ENCODE measurements at places on chromosomes 5 and 9. TPM values are rescaled to one million over a fixed set of nuclear protein-coding genes. Genes with fewer than 3 reads are reported as not detected.

- DNase-seq = no peak
Measured at GRCh38 chr9:133968428-133968827, 23.7 kb downstream of the VAV2 start.

- no peak for DNase-seq
Measured at GRCh38 chr5:78361631-78361993, 1.2 kb downstream of the SCAMP1 start.

- DNase-seq = no peak
Measured at GRCh38 chr9:113177251-113177650, 26.4 kb downstream of the SLC31A2 start.

Gene PCDHGA3
- total RNA-seq = 0.11 TPM

Gene GBGT1
- 7.4 TPM for total RNA-seq

Gene POLR3G
- 18.6 TPM for total RNA-seq

GRCh38 chr9:77935211-77935610, 96.4 kb downstream of the GNAQ start:
- no peak for DNase-seq

GRCh38 chr5:146794326-146795029, 84.1 kb downstream of the PPP2R2B start:
- no peak for DNase-seq

- no peak for DNase-seq
Measured at GRCh38 chr5:11026543-11026942, 265.5 kb upstream of the DAP start.

- DNase-seq = no peak
Measured at GRCh38 chr9:129109952-129110739, 447 bp downstream of the CRAT start.

GRCh38 chr5:37787742-37788141, 52.1 kb downstream of the GDNF start:
- no peak for DNase-seq

GRCh38 chr5:172670444-172670843, 29.4 kb downstream of the NEURL1B start:
- DNase-seq = no peak

DNA sequence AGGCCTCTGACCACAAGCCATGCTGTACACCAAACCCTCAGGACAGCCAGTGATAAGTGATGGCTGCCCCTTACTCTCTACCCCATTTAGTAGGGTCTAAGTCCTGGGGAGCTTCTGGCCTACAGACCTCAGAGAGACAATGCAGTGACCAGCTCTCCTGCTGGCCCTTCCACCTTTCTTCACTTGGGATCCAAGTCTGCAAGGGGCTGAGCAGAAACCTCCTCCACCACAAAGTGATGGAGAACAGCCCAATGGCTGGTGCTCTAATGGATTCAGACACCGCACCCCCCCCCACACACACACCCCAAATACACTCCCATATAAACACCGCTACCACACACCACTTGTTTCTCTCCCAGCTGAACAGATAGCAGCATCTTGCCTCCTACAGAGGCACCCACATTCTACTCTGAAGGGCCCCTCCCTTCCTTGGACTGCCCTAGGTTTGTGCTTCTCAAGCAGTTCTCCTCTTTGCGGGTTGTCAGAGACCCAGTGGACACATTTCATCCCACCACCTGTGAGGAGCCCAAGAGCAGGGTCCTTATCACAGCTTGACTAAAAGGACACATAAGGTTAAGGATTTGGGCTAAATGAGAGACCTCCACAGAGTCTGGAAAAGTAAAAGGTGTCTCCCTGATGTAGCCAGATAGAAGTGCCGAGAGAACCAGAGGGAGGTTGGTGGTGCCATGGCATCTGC, 1.3 kb upstream of the PDLIM4 start:
- no peak for DNase-seq

Gene PPP3R2
- not detected for total RNA-seq

DNA sequence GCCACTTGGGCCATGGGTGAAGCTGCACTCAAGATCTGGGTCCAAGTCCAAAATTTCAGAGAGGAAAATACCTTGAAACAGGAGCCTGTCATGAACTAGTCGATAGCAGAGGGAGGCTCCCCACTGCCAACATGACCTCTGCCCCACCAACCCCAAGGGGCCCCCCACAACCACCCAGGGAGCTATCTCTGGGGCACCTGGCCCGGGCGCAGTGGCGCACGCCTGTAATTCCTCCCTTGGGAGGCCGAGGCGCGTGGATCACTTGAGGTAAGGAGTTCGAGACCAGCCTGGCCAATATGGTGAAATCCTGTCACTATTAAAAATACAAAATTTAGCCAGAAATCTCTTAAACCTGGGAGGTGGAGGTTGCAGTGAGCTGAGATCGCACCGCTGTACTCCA, 20.1 kb upstream of the HMCN2 start:
- no peak for DNase-seq

GRCh38 chr5:87627363-87627762, 214.6 kb upstream of the CCNH start:
- DNase-seq = no peak

- no peak for DNase-seq
Measured at GRCh38 chr5:1765141-1765879, 34.3 kb downstream of the MRPL36 start.

DNA sequence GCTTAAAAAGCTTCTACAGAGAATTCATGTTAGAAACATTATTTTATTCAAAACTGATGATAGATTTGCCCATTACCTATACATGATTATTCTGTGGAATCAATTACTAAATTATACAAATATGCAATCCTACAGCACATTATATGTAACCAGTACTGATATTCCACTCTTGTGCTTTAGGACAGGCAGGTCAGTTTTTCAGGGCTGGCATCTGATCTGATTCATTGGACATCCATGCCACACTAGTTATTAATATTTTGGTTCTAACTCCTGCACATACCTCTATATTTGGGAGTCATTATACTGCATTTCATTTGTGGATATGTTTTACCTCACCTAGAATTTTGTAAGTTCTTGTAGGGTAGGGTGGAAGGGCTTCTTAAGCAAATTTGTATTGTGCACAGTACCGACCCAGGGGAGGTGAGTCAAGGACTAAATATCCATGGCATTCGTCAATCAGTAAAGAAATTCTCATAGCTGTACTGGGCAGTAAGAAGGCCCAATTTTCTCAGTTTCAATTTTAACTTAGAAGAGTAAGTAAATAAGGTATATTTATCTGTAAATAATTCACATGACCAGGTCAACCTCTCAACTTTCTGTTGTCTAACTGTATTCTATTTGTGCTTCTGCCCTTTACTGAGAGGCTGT, 33.5 kb downstream of the ELOVL7 start:
- no peak for DNase-seq

GRCh38 chr9:97845130-97845529, 7.9 kb upstream of the FOXE1 start:
- no peak for DNase-seq

Measured in activated T-helper 2 cell treated with anti-CD3 and anti-CD28 coated beads, Interferon-gamma antibody, Interleukin-2, Interleukin-4, amounts not matched to agents 10 μg/mL and 5 μg/mL and 100 μg/mL, durations not matched to agents 14 hours and 24 hours and 36 hours (primary cell).